ENCODE measurements at places on chromosomes 13 and 19.
A peak's percentile ranks its signal among the peaks of the same experiment; 100 is the strongest.

GRCh38 chr19:8618751-8619150 lies 8.2 kb upstream of the ADAMTS10 start:
- no peak for DNase-seq

DNA sequence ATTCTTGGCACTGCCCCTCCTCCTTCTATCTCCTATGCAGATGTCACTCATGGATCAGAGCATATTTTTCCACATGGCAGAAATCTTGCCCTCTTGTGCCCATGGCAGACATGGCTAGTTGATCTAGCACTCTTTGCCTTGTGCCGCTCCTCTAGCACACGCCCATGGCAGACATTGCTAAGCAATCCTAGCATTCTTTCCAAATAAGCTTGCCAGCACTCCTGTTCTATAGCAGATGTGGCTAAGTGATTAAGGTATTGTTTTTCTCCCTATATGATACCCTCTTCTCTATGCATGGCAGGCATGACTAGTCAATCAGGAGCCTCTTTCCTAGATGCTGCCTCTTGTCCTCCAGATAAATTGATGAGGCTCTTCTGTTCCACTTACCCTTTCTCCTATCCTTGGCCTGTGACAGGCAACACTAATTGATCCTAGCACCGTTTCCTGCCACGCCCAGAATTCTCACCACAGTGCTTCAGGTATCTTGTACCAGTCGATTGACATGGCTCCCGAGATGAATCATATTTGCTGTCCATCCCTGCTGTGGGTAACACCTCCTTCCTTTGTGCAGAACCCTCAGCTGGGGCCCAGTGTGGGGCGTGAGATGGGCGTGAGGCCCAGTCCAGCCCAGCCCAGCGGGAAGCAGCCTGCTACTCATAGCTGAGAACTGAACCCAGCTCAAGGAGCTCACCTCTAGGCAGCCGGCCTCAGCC lies 26.9 kb downstream of the TMED1 start:
- no peak for DNase-seq

DNA sequence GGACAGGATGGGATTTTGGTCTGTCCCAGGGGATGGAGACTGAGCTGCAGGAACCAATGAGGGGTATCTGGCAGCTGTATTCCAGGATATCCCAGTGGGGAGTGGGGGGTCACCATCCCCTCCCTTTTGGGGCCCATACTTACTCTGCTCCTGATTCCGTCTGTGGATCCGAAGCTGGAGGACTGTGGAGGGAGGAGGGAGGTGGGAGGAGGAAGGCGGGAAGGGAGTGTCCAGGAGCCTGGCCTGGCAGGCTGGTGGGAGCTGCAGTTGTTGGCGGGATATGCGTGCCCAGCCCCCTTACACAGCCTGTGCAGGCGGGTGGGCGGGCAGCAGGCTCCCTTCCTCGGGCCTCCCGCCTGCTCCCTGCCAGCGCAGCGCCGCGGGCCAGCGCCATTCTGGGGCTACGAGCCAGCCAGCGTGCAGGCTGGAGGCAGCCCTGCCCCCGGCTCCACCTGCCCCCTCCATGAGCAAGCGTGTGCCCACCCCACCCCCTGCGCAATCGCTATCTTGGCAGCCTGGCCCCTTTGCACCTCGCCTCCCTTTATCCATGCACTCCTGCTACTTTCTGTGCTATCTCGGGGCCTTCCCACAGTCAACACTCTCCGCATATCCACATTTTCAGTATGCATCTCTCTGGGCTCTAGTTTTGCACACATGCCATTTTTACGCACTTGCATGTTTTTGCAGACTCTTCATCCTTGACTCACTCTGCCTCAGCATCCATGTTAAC lies 2.8 kb downstream of the MAMSTR start:
- peak; percentile 77 for DNase-seq

GRCh38 chr19:38974624-38975213 lies 823 bp downstream of the FBXO17 start:
- no peak for DNase-seq

GRCh38 chr13:28761586-28761985 lies 42.8 kb upstream of the SLC46A3 start:
- DNase-seq, result no peak

- peak; percentile 64 for DNase-seq
Observed at GRCh38 chr19:49555600-49556411, 24.6 kb downstream of the NOSIP start.

- DNase-seq, result no peak
Observed at GRCh38 chr19:54282686-54283470, 2.0 kb upstream of the LILRB2 start.

DNA sequence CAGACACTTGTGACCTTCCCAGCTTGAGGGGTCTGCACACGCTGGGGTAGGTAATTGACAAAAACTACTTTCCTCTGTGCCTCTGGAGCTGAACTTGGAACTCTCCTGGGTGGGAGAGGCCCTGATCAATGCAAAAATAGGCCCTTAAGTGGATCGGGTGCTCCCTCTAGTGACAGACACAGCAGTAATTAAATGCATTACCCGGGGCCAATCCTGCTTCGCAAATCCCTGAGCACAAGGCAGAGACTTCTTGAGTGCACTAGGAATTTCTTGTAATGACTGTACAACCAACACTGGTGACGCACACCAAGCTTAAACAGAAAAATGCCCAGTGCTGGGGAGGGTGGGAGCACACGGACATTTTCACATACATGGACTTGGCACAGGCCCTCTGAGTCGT lies 10.6 kb upstream of the UBE2S start:
- DNase-seq, result no peak

DNA sequence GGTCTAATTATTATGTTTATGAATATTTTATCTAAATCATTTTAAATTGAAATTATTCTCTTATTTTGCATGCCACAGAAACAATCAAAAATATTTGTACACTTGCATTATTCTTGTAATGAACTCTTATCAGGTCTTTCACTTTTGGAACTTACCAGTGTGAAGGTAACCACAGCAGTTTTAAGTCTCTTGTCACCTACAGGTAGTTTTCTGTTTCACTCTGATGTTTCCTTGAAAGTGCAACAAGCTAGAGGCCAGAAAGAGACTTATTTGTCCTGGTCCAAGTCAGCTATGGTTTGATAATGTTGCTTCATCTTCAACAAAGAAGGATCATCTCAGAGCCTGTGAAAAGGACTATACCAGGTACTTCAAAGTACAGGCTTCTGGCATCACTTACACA lies 133.4 kb upstream of the NBEA start:
- DNase-seq, result no peak

DNA sequence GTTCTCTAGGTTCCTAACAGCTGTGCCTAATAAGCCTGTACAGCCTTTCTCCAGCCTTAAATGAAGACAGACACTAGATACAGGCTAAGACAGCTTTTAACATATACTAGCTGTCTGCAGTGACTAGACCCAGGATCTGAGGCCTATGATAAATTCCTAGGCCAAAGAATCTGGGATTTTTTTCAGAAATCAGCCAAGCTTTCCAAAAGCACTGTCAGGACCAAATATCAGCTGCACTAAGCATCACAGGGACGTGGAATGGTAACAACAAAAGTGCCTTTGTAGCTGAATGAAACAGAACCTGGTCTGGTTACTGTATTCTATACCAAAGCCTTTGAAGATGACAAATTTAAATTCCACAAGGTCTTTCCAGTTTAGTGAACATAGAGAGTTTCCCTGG lies 77.9 kb upstream of the DOCK9 start:
- DNase-seq, result no peak

DNA sequence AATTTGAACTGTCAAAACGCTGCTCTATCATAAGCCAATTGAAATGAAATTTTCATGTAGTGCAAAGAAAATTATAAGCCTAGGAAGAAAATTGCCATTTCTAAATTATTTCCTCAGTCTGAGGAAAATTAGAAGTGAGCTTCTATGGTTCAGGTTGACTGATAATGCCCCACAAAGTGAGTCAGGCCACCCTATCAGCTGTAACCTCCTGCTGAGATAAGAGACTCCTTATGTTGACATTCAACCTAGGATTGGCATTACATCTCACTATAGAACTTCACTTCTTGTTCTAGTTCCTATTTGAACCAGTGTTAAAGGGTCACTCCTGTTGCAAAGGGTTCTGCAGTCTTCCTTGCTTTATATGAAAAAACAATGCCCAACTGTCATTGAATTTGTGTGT lies 32.6 kb upstream of the RFC3 start:
- DNase-seq, result no peak

DNA sequence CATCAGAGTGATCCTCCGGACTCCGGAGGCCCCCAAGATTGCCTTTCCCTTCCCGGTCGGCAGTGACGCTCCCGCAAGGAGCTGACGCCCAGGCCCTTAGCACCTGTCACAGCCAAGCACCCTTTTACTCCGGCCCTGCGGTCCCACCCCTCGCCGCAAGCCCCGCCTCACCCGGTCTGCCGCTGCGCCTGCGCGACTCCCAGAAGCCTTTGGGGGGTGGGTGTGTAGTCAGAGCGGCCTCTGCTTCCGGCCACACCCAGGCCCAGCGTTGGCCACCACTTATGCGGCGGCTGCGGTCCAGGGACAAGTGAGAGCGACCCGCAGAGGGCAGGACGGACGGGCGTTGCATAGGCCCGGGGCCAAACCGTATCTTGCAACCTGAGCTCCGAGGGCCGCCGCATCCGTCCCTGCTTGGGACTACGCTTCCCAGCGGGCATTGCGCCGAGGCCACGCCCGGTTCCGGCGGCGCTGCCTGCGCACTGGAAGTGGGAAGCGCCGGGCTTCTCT lies 441 bp upstream of the ZFP28 start:
- DNase-seq, result peak; percentile 94

DNA sequence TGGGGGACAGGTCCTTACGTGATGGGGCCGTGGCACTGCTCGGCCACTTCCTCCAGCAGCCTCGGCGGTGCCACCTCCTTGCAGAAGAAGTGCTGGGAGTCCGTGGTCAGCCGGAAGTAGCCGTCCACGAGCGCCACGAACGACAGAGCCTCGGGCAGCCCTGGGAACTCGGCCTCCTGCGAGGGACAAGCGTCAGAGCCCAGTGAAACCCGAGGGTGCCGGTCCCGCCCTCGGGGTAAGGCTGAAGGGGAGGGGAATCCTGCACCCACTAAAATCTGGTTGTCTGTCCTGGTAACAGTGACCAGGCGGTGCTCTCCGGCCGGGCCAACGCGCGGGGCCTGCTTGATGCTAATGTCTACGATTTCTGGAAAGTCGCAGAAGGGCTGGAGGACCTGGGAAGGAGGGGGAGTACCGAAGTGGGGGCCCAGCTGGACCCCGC lies 6.4 kb downstream of the JAK3 start:
- no peak for DNase-seq

- peak; percentile 79 for DNase-seq
Observed at GRCh38 chr19:55118401-55118991, 1.1 kb upstream of the PPP1R12C start.
